Kidney (tissue), 22 donors: ENCODE measurements at places on chromosomes 5 and 9. TPM values are rescaled to one million over a fixed set of nuclear protein-coding genes. Genes with fewer than 3 reads are reported as not detected.
A peak's percentile ranks its signal among the peaks of the same experiment; 100 is the strongest.

DNA sequence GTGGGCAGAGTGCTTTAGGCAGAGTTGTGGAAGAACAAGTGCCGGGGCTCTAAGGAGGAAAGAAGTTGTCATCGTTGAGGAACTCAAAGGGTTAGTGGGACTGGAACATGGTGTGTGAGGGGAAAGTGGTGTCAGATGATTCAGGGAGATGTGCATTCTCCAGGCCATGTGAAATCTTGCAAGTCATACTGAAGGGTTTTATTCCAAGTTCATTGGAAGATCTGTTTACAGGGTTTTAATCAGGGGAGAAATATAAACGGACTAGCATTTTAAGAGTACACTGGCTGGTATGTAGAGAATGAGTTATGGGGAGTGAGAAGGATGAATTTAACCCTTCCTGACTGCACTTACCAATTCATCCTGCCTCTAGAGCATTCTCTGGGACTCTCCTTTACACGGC is 49.3 kb downstream of the NR2F1 start:
- no peak overlapping the region for H3K4me3 ChIP-seq
- no peaks in the 10 kb centered on the region for H3K27me3 ChIP-seq
- no peaks in the 10 kb centered on the region for H3K36me3 ChIP-seq
- DNase-seq = no peak
- no peak overlapping the region for H3K27ac ChIP-seq
- no peaks in the 10 kb centered on the region for H3K4me1 ChIP-seq

- H3K36me3 ChIP-seq = peaks cover 2% of the 10 kb centered on the region
- no peak for DNase-seq
- no peaks in the 10 kb centered on the region for H3K27me3 ChIP-seq
- no peak overlapping the region for H3K27ac ChIP-seq
Observed at GRCh38 chr9:114202849-114203248, 47.5 kb downstream of the COL27A1 start.

GRCh38 chr5:43245724-43246385 is 53.8 kb downstream of the NIM1K start:
- no peak overlapping the region for H3K4me3 ChIP-seq
- H3K36me3 ChIP-seq = no peaks in the 10 kb centered on the region
- no peaks in the 10 kb centered on the region for H3K4me1 ChIP-seq

- H3K27me3 ChIP-seq = no peaks in the 10 kb centered on the region
- H3K4me1 ChIP-seq = no peaks in the 10 kb centered on the region
- no peaks in the 10 kb centered on the region for H3K36me3 ChIP-seq
Observed at GRCh38 chr9:120735415-120736126, 21.3 kb upstream of the MEGF9 start.

- DNase-seq = no peak
- H3K27ac ChIP-seq = no peak overlapping the region
- no peaks in the 10 kb centered on the region for H3K27me3 ChIP-seq
- peaks cover 11% of the 10 kb centered on the region for H3K4me1 ChIP-seq
Observed at GRCh38 chr9:92607088-92607487, 62.8 kb downstream of the IPPK start.

The NR2F1 gene
- 49.5 TPM for total RNA-seq

The TIMD4 gene
- total RNA-seq = 8.0 TPM

The IFNB1 gene
- total RNA-seq = not detected

The EDIL3 gene
- total RNA-seq = 32.8 TPM

- no peaks in the 10 kb centered on the region for H3K27me3 ChIP-seq
- no peaks in the 10 kb centered on the region for H3K36me3 ChIP-seq
- no peak for DNase-seq
- H3K4me3 ChIP-seq = no peak overlapping the region
- H3K27ac ChIP-seq = no peak overlapping the region
Observed at GRCh38 chr9:96858018-96858573, 3.8 kb upstream of the ZNF782 start.

GRCh38 chr9:77978086-77978781 is 53.4 kb downstream of the GNAQ start:
- H3K4me1 ChIP-seq = peaks cover 17% of the 10 kb centered on the region
- H3K36me3 ChIP-seq = no peaks in the 10 kb centered on the region
- H3K27me3 ChIP-seq = no peaks in the 10 kb centered on the region
- no peak for DNase-seq
- no peak overlapping the region for H3K27ac ChIP-seq

GRCh38 chr9:18666986-18667772 is 193.2 kb downstream of the ADAMTSL1 start:
- H3K4me3 ChIP-seq = no peak overlapping the region
- no peak for DNase-seq
- H3K27ac ChIP-seq = no peak overlapping the region
- no peaks in the 10 kb centered on the region for H3K36me3 ChIP-seq

- no peak for DNase-seq
- no peak overlapping the region for H3K4me3 ChIP-seq
- peak overlapping the region; percentile 1 for H3K27ac ChIP-seq
- no peaks in the 10 kb centered on the region for H3K36me3 ChIP-seq
Observed at GRCh38 chr5:132425009-132425937, 55.8 kb downstream of the SLC22A5 start.

The PCDHB3 gene
- 3.1 TPM for total RNA-seq
